ENCODE measurements at places on chromosomes 2 and 18.

DNA sequence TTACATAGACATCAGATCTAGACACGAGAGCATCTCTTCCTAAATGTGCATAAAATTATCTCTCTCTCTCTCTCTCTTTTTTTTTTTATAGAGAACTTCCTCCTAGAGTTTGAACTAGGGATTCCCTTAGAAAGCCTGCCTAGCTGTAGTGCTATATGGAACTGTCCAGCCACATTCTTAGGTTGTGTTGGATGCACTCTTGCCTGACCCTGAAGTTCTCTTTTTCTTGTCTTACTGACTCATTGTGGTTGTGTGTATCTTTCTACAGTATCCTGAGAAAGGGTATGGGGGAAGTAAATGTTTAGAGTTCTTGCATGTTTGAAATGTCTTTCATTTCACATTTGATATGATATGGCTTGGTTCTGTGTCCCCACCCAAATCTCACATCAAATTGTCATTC lies 368.2 kb downstream of the CDH2 start:
- no peak for DNase-seq

DNA sequence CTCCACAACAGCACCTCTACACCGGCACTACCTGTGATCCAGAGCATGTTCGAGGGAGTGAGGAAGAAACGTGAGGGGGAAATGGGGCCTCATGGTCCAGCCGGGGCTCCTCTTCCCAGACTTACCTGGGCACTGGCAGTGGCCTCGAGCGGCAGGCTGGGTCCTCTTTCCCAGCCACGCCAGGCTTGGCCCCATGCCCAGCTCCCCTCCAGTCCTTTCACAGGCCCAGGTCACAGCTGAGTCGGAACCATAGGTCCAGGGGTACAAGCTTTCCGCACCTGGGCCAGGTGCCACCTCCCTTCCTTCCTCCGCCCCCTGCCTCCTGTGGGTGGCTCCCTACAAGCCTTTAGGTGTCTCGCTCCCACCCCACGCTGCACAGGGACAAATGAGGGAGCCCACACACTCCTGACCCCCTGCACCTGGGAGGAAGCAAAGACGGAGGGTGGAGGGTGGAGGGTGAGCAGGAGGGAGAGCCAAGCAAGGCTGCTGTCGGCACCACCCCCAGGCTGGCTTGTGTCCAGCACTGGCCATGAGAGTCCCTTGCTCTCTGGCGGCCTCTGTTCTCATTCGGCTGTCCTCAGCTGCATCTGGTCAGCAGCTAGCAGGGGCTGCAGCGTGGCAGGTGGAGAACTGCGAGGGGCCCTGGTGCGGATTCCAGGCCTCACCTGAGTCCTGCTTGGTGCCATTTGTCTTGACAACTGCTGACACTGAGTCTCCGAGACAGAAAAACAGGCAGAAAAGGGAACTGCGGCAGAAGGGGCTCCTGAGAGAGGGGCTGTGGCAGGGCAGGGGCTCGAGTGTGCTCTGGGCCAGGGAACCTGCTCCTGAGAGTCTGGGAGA lies 26.8 kb downstream of the ADRA2B start:
- DNase-seq, result peak; percentile 15

DNA sequence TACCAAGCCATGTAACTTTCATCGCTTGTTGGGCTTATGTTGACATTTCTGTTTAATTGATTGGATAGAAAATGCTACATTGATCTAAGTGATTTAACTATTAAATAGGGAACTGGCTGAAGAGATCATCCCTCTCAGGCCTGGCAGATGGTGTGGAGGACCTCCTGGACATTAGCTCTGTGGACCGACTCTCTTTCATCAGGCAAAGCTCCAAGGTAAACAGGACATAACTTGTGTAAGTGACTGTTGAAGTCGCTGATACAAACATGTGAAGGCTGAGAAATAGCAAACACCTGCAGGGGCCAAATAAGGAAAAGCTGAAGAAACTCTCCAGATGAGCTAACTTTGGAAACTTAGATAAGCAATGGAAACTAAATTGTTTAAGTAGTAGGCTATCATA lies 68.8 kb downstream of the UNC80 start:
- peak; percentile 61 for DNase-seq

GRCh38 chr2:42927334-42928160 lies 135.2 kb upstream of the HAAO start:
- DNase-seq, result no peak

DNA sequence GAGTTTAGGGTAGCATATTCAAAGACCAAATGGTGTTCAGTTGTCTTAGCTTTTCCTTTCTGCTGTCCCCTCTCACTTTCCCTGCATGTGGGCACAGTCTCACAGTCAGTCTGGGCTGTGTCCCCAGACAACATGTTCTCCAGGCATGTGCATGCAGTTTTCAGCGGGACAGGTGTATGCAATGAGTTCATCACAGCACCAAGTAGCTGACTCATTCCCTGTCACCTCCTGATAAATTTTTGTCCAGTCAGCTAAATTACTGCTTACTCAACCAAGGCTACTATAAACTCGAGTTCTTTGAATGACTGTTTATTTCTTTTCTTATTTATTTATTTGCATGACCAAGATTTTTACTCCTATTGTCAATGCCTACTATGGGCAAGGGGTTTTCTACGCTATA lies 148.8 kb upstream of the CDH19 start:
- no peak for DNase-seq

- no peak for DNase-seq
These were observed 48.1 kb downstream of the TPGS2 start for GRCh38 chr18:36780748-36781147.

DNA sequence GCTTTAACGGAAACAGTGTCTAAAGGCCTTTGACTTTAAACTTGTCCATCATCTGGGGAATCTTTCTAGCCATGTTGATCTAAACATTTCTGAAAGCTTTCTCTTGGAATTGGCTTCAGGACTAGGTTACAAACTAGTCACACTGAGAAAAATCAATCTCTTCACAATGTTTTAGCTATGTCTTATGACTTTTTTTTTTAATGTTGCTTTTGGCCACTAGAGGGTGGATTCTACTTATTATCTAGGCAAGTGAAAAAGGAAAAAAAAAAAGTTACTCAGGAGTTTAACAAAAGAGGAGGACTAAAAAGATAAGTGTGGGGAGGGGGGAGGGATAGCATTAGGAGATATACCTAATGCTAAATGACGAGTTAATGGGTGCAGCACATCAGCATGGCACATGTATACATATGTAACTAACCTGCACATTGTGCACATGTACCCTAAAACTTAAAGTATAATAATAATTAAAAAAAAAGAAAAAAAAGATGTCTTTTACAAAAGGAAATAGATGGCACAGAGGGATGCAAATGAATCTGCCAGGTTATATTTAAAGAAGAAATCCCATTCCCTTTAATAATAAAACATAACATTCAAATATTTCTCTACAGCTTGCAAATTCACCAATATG lies 160.4 kb upstream of the PID1 start:
- DNase-seq, result peak; percentile 20

GRCh38 chr2:64731263-64731643 lies 77.5 kb upstream of the SERTAD2 start:
- DNase-seq, result no peak

GRCh38 chr18:66156946-66157687 lies 406.3 kb downstream of the CDH7 start:
- DNase-seq, result no peak

DNA sequence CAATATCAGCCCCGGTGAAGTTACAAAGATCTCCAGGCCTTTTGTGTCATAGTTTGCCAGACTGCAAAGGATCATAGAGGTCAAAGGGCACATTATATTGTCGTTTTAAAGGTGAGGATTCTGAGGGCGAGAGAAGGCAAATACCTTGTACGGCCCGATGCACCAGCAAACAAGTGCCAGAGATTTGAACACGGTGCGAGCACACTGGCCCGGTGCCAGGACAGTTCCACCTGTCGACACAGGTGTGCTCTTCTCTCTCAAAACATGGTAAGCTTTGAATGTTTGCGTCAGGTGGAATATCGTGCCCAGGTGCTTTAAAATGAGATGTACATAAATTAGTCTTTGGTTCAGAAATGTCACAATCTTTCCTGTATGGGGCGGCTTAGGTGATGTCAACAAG lies 776.1 kb upstream of the ID2 start:
- peak; percentile 49 for DNase-seq

DNA sequence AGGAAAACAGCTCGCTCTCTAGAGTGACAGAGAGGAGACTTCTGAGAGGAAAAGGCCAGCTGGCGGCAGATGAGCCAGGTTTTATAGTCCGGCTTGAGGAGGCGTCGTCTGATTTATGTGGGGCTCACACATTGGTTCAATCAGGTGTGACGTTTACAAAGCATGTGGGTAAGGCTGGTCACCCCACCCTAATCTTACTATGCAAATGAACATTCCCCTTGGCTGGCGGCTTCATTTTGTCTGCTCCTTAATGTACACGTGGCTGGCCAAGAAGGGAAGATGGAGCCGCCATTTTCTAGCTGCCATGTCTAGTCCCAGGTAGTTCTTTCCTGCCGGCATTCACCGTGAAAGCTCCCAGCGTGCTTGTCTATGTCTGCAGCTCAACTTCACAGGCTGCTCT lies 299.1 kb upstream of the SPRED2 start:
- DNase-seq, result no peak

DNA sequence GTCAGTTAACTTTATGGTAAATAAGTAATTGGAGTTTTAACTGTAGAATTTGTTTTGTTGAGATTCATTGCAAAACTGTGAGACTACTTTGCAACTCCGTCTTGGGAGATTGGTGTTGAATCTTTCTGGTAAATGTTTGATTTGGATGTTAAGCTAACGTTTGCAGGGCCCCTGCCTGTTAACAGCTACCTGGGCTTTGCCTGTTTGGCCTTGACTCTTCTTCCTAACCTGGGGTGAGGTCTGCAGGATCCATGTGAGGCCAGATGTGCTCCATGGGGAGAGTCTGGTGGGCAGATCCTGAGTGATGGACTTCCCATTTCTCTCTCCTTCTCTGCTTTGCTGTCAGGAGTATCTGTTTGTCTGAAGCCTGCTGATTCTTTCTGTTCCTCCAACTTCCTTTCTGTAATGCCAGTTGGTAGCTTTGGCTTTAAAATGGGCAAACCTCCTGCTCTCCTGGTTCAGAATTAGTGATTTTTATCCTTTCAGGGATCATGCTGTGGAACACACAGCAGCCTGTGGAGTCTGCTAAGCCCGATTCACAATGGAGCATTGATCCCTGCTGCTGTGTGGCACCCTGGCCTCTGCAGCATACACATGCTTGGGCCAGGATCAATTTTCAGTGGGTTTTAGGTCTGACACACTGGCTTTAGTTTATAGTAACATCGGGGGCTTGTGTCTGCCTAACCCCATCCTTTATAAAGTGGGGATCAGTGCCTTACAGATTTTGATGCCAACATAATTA lies 36.3 kb downstream of the PTPRM start:
- DNase-seq, result no peak

DNA sequence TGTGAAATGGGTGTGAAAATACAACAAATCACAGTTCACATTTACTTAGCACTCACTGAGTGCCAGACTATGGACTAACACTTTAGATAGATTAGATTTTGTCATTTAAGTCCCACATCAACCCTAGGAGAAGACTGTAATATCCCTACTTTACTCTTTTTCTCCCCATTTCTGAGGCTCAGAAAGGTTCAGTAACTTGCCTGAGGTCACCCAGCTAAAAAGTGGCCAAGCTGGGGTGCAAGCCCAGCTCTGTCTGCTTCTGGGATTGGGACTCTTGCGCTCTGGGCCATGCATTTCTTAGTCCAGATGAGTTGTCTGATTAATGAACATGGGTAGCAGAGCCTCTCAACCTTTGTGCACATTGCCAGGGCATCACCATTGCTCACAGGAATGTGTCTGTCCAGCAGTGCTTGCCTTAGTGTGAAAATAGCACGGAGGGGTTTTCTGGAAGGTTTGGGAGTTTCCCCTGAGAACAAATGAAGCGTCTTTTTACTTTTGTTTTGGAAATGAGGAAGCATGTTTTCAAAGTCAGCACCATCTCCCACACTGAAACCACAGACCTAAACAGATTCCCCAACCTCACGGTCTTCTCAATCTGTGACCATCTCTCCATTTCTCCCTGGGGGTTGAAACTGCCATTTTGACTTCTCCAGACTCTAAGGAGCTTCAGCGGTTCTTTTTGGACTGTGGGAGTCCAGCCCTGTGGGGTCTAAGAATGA lies 31.9 kb downstream of the NRP2 start:
- DNase-seq, result no peak

- DNase-seq, result no peak
These were observed 247.6 kb downstream of the TNS1 start for GRCh38 chr2:217755027-217755745.

- no peak for DNase-seq
These were observed 205.1 kb downstream of the DNAH7 start for GRCh38 chr2:195863564-195863963.

- DNase-seq, result no peak
These were observed 283 bp upstream of the RBBP8 start for GRCh38 chr18:22932885-22933205.

DNA sequence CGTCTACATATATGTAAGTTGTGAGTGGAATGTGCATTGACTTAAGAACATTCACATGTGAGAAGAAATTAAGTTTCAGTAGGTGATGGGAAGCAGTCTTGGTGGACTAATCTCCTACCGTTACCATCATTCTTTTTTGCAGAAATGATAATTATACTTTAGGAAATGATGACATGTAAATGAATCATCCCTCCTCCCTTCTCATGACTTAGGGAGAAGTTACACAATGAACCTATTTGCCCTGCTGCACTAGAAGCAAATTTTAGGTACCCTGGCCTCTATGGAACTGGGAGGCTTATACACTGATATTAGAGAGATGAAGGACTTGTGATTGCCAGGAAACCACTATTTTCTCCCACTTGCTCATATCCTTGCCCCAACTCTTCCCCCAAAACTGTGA lies 214.2 kb downstream of the CALCRL start:
- DNase-seq, result no peak

DNA sequence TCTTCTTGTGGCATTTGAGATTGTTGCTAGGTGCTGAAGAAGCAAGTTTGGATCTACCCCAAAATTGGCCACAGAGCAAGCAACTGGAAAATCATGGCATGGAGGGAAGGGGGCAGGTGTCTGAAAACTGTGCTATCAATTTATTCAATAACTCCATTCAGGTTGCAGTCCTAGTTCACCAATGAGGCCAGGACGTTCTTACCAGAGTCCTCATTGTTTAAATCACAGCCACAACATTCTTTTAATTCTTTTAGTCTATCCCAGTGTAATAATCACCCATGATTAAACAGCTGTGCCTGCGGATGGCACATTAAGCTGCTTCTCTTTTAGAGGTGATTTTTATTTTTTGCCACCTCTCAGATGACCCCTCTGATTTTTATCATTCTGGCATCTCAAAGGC lies 103.5 kb downstream of the ANKRD44 start:
- DNase-seq, result no peak

Measured in SHP77 (cell line).